ENCODE measurements at places on chromosomes 7 and 10. TPM values are rescaled to one million over a fixed set of nuclear protein-coding genes. Genes with fewer than 3 reads are reported as not detected.
A peak's percentile ranks its signal among the peaks of the same experiment; 100 is the strongest.

The GPR146 gene
- 17.9 TPM for total RNA-seq

The CNOT4 gene
- total RNA-seq, result 34.0 TPM

DNA sequence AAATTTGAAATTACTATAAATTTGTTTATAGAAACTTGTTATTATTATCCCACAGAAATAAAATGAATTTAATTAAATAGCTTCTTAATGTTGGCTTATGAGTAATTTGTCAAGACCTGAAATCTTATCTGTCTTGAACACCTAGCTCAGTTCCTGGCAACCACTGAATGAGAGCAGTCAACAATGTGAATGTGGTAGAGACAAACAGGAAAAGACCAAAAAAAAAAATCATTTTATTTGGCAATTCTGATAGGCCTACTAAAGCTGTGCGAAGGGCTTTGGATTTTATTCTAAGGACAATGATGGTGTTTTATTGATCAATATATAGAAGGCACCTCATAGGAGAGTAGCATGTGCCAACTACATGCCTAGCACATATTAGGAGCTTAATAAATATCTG lies 127.8 kb upstream of the RSU1 start:
- DNase-seq, result no peak

DNA sequence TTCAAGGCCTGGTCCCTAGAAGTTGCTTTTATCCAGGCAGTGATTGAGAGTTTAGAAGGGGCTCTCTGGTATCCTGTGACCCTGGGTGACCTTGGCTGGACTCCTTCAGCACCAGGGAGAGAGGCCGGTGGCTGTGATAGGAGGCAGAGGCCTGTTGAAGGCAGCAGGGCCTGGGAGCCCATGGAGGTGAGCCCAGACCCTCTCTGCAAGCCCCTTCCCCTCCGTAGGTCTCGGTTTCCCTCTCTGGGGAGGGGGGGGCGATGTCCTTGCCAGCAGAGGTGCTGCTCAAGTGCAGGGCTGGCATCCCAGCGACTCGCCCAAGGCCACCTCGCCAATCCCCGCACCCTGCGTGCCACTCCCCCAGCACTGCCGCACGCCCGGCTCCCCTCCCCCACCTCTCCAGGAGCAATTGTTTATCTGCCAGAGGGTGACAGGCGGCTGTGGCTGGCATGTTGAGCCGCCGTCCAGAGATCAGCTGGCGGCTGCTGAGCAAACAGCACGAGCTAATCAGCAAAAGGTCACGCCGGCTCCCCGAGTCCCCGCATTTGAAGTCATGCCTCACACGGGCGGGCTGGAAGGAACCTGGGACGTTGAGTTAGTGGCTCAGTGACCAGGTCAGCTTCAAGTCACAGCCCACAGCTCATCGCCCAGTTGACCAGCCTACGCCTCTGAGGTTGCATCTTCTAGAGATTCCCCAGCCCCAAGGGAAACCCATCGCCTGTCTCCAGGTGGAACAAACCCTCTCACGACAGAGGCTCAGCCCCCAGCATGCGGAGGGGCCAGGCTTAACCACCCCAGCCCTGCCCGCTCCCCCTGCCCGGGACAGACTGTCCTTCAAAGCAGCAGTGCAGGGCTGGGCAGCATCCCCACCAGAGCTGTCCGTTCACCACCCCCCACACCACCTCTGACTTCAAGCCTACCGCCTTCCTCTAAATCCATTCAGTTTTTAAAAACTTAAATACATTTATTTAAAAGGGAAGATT lies 43.7 kb downstream of the ELFN1 start:
- DNase-seq, result no peak

The AGBL3 gene
- total RNA-seq, result 2.1 TPM

The GIMAP8 gene
- total RNA-seq, result 8.1 TPM

DNA sequence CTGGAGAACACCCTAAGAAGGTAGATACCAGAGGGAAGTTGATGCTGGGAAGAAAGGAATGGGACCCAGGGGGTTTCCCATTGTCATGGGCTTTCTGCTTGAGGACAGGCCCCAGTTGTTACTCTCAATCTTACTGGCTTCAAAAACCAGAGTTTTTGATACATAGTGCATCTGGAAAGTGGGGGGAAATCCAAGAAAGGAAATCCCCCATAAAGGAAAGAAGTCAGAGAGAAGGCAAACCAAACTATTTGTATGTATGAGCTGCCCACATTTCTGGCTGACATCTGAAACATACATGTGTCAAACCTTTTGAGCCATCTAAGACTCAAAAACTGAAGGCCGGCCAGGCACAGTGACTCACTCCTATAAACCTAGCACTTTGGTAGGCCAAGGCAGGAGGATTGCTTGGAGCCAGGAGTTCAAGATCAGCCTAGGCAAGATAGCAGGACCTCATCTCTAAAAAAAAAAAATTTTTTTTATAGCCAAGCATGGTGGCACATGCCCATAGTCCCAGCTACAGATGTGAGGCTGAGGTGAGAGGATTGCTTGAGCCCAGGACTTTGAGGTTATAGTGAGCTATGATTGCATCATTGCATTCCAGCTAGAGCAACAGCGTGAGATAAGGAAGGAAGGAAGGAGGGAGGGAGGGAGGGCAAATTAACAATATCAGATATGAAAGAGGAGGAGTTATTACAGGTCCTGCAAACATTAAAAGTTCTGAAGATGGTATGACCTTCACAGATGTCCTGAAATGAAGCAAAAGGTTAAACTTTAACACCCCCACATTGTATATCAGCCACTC lies 6.7 kb upstream of the COA1 start:
- DNase-seq, result no peak

DNA sequence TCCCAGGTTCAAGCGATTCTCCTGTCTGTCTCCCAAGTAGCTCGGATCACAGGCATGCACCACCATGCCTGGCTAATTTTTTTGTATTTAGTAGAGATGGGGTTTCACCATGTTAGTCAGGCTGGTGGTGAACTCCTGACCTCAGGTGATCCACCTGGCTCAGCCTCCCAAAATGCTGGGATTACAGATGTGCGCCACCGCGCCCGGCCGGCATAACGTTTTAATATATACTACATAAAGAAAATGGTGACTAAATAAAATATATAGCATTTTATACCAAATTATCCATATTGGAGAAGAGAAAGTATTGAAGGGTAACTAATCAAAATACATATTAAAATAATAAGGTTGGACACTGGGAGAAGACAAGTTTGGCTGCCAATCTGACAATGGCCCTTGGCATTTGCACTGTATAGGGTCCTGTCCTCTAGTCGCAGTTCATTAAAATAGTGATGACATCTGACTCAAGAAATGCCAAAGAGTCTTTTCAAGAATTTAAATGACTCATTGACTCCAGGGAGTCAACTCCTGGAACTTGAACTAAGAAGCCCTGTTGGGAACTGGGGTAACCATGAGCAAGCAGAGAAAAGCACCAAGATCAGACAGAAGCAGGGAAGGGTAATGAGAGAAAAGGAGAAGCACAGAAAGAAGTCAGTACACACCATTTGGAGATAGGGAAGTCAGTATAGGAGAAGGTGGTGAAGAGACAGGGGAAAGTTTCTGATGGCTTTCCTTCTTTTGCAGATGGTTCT lies 91.1 kb downstream of the CH25H start:
- no peak for DNase-seq

- no peak for DNase-seq
Measured at GRCh38 chr10:62437696-62438095, 63.5 kb downstream of the ZNF365 start.

The CASD1 gene
- total RNA-seq, result 18.4 TPM

DNA sequence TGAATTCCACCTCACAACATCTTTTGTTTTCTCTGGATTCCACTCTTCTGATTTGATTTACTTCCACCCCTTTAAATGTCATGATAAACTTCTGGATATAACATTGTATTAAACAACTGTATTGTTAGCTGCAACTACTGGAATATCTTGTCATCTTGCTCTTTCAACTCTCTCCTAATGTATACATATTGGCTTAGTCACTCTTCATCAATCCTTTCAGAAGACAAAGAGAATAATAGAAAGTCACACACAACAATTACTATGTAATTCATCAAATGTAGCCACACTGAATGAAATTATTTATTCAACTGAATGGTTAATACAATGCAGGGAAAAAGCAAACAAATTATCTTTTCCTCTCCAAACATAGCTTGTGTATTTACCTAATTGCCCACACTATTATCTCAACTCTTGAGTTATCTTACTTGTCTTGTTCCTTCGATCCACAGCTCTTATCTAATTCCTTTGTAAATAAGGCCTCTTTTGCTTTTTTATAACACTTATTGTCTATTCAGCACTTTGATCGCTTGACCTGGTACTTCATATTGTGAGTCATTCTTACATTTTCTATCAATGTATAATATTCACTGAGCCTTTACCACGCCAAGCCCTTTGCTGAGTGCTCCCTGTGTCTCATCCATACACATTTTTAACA lies 16.7 kb downstream of the SEMA3A start:
- no peak for DNase-seq

The CPA2 gene
- total RNA-seq, result not detected

The MYH16 gene
- total RNA-seq, result not detected

The CHST15 gene
- 0.26 TPM for total RNA-seq

The ACTL6B gene
- not detected for total RNA-seq

GRCh38 chr7:38070718-38071117 lies 107.3 kb upstream of the STARD3NL start:
- DNase-seq, result no peak

- DNase-seq, result no peak
Measured at GRCh38 chr10:11300026-11300425, 282.4 kb downstream of the CELF2 start.

DNA sequence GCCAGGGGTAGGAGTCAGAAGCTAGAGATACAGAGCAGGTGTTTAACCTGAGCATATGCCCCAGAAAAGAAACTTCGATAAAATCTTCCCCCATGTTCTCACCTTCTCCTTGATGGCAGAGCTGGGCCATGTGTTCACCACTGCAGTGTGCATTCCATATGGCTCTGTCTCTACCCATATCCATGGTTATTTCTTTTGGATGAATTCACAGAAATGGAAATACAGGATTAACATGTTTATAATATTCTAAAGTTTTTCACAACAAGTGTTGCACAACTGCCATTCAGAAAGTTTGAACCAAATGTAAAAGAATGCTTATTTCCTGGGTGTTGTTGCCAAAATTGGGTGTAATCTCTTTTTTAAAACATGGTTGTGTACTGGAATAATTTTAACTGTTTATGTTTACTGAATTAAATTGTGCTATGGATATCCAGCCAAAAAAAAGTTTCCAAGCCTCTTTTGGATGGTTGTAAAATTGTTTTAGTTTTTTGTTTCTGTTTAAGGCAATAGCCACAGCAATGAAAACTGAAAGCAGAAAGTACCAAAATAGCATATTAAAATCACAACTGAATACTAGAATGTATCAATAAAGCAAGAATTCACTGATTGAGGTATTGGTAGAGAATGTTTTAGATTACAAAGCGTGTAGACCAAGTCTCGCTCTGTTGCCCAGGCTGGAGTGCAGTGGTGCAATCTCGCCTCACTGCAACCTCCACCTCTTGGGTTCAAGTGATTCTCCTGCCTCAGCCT lies 19.9 kb upstream of the CCNY start:
- no peak for DNase-seq

GRCh38 chr10:133373174-133374090 lies at the start of gene ECHS1:
ECHS1 (minus strand) TSS chr10:133373354; CDS start chr10:133373333, 21 bp downstream.
- DNase-seq, result peak; percentile 94

The NPC1L1 gene
- total RNA-seq, result 0.08 TPM

- DNase-seq, result no peak
Measured at GRCh38 chr10:19659920-19660655, 156.1 kb upstream of the PLXDC2 start.

DNA sequence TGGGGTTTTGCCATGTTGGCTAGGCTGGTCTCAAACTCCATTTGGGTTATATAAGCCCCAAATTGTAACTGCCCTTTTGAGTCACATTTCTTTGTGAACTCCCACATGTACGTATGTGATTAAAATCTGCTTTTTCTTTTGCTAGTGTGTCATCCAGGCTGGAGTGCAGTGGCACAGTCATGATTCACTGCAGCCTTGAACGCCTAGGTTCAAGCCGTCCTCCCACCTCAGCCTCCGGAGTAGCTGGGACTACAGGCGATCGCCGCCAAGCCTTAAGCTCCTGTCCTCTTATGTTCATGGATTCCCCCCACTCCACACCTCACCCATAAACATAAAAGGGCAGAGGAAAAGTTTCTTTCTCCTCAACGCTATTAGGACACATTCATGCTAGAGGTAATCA lies 4.4 kb upstream of the SMC3 start:
- DNase-seq, result no peak

GRCh38 chr10:11898372-11899066 lies 75.4 kb downstream of the PROSER2 start:
- DNase-seq, result no peak

The NME8 gene
- total RNA-seq, result not detected

DNA sequence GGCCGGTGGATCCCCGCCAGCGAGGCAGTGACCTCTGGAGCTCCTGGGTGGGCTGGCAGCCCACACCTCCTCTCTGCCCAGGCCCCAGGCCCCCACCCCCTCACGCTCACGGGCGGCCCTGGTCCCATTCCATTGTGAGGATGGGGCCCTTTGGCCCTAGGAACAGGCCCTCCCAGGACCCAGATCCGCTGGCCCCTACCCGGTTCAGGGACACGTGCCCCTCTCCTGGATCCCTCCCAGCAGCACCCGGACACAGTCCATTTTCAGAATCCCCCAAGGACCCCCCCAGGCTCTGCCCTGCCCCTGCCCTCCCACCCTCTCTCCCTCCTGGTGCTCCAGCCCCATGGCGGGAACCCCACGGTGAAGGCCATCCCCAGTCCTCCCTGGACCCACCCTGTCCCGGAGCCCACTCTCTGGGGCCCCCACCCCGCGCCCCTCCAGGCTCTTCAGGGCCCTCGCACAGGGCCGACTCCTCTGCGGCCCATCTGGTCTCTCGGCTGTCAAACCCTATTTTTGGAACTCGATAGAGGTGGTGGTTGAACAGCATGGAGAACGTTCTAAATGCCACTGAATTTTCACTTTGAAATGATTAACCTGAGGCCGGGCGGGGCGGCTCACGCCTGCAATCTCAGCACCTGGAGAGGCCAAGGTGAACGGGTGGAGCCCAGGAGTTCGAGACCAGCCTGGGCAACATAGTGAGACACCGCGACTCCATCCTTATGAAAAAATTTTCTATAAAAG lies 8.1 kb downstream of the ADAP1 start:
- DNase-seq, result no peak

DNA sequence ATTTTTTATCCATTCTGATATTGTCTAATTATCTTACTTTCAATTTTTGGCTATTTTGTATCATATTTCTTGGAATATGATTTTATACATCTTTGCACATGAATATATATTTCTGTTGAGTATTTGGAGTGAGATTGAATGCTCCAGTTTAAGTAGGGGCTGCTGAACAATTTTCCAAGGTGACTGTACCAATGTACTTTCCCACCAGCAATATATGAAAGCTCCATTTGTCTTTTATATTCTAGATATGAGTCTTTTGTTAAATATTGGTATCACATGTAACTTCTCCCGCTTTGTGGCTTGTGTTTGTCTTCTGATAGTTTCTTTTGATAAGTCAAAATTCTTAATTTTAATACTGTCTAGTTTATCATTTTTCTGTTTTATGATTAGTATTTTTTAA lies 144.6 kb upstream of the MDFIC start:
- no peak for DNase-seq

DNA sequence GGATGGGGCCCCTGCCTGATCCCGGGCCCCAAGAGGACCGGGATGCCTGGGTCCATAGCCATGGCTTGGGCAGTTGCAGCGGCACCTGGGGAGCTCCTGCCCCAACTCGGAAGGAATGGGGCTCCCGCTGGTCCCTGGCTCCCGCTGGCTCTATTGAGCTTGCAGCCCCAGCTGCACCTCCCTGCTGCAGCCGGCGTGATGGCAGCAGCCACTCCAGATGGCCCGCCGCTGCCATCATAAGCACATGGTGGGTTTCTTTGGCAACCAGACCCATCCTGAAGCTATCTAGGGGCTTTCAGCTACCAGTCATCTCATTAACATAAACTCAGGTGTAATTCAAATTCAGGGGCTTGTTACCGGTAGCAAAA lies 11.1 kb upstream of the DNMBP start:
- no peak for DNase-seq

Data from T-helper 17 cell (primary cell).